ENCODE measurements at places on chromosomes 11 and 22.

- DNase-seq = peak; percentile 98
These were observed at the start of gene TEF for GRCh38 chr22:41381329-41382097. TEF (plus strand) TSS chr22:41381942; CDS start chr22:41382045, 103 bp downstream.

- DNase-seq = peak; percentile 26
These were observed 442 bp downstream of the COPB1 start for GRCh38 chr11:14499178-14499559.

GRCh38 chr11:17489751-17490150, 13.1 kb upstream of the ABCC8 start:
- DNase-seq = no peak

DNA sequence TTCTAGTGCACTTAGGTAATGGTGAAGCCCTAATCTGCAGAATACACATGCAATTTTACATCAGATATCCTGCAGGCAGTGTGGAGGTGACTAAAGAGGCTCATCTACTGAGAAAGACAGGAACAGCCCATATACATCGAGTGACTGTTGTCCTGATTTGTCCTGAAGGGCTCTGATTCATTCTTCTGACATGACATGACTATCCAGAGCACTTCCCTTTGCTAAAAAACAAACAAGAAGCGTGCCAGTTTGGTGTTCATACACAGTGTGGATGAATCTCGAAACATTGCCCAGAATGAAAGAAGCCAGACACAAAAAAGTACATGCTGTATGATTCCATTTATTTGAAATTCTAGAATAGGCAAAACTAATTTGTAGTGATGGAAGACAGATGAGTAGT, 48.0 kb upstream of the AMPD3 start:
- no peak for DNase-seq

- no peak for DNase-seq
These were observed 150.9 kb downstream of the SNX19 start for GRCh38 chr11:130765406-130765805.

- no peak for DNase-seq
These were observed 126.9 kb downstream of the KCNQ1 start for GRCh38 chr11:2571598-2572281.

GRCh38 chr11:12762696-12763324, 88.6 kb downstream of the TEAD1 start:
- no peak for DNase-seq

DNA sequence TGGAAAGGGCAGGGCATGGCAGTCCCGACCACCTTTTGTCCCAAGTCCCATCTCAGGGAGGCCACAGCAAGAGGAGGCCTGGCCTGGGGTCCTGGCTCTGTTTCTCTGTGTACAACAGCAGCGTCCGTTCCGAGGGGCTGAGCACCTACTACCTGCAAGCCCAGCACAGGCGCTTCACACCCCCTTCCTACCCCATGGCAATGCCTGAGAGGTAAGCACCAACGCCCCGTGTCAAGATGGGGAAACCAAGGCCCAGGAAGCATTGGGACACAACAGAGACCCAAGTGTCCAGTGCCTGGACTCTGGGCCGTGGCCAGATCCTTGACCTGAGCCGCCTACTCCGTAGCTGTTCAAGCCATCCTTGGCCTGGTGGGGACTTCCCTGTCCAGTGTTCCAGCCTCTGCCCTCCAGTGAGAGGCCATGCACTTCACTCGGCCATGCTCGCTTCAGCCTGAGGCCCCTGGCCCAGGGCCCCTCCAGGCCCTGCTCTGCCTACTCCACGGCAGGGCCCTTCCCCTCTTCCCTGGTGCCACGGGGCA, 14.3 kb upstream of the TCF20 start:
- DNase-seq = no peak

DNA sequence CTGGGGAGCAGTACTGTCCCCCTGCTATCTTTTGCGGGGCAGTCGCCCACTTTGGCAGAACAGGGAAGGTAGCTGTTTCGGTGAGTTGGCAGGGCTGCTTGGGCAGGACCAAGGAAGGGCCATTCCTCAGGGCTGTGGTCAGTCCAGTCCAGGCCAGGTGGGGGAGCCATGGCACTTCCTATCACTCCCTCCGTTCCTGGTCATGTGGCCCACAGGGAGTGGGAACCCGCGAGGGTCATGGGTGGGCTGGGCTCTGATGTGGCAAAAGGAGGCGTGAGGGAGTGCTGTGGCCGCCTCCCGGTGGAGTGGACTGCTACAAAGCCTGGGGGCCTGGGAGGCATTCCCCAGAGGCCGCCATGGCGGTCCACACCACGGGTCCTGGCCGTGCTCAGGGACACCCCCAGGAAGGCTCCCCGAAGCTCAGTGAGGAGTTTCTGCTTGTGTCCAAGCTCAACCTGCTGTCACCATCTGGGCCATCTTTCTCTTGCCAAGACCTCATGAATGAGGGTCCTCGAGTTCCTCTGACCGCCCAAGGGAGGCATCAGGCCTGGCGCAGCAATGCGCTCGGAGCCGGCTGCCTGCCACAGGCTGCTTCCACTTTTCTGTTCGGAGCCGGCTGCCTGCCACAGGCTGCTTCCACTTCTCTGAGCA, 11.9 kb downstream of the CHID1 start:
- DNase-seq = no peak

Measured in T-helper 17 cell (primary cell).